Fibroblast of villous mesenchyme (primary cell): ENCODE measurements at places on chromosomes 6 and 20. TPM values are rescaled to one million over a fixed set of nuclear protein-coding genes. Genes with fewer than 3 reads are reported as not detected.

Gene HLA-DRB5
- total RNA-seq, result not detected in 2 replicates

Gene SOX4
- 33.2 and 71.8 TPM in 2 replicates for total RNA-seq

Gene CLPSL1
- not detected in 2 replicates for total RNA-seq

Gene LZTS3
- total RNA-seq, result 10.3 and 13.8 TPM in 2 replicates

Gene BTBD3
- 25.1 and 74.3 TPM in 2 replicates for total RNA-seq

Gene TINAG
- total RNA-seq, result not detected in 2 replicates

Gene C20orf204
- 0.43 and 0.97 TPM in 2 replicates for total RNA-seq
